ENCODE measurements at places on chromosomes 4 and X.

DNA sequence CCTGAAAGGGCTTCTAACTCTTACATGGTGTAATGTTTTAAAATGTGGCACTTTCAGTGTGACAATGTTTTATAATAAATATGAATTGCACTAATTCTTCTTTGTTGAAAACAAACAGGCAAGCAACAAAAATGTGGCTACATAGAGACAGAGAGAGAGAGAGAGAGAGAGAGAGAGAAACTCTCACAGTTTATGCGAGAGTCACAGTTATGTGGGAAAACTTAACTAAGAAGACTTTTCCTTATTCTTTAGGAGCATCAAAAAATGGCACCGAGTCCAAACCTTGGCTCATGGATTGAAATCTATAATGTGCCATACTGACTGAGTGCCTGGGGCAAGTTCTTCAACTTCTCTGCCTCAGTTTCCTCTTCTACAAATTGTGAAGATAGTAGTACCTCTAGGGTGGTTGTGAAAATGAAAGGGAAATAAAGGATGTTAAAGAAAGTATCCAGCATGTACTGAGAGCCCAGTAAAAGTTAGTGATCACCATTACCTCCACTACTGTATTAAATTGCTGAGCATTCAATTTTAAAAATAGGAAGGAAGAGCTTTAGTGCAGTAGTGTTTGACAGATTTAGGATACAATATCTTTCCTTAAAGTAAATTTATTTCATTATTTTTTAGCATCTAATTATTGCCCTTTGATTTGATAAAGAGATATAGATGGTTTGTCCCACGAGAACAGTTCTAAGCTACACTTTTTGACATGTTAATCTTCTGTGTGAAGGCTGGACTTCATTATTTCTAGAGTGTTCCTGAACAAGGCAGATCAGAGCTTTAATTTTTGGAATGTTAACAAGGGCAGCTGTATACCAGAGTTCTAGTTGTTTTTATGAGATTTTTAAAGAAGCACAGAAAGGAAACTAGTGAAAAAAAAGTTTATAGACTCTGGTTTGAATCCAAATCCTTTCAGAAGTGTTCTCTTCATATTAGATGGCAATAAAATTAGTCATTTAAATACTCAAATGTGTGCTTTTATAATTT lies 187.5 kb upstream of the ANK2 start:
- no peak for DNase-seq

DNA sequence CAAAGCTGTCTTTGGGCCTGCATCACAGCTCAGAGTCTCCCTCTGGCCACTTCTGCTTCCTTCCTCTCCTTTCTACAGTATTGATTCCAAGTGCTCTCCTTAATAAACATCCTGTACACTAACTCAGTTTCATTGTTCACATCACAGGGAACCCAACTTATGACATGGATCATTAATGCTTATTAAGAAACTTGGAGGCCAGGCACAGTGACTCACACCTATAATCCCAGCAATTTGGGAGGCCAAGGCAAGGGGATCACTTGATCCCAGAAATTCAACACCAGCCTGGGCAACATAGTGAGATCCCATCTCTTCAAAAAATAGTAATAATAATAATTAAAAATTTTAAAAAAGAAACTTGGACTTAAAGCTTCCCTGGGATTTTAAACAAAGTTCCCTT lies 89.2 kb upstream of the EFHC2 start:
- no peak for DNase-seq

- peak; percentile 5 for DNase-seq
Observed at GRCh38 chrX:152904151-152905080, 6.5 kb downstream of the ZNF185 start.

GRCh38 chr4:26361297-26361696 lies 40.5 kb downstream of the RBPJ start:
- no peak for DNase-seq

GRCh38 chr4:3239998-3240920 lies 8.7 kb upstream of the MSANTD1 start:
- DNase-seq, result no peak

DNA sequence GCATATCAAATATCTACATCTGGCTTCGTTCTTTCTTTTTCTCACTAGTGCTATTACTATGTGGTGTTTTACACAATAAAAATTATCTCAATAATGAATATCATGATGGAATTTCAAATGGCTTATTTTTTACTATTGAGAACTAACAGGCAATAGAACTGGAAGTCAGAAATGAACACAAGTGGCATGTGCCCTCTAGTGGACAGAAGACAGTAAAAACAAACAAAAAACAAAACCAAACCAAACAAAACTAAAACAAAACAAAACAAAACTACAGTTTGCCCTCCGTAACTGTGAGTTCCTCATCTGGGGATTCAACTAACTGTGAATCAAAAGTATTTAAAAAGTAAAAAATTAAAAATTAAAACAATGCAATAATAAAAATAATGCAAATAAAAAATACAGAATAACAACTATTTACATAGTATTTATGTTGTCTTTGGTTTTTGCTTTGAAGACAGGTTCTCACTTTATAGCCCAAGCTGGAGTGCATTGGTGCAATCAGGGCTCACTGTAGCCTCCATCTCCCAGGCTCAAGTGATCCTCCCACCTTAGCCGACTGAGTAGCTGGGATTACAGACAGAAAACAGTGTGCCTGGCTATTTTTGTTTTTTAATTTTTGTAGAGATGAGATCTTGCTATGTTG lies 195.6 kb upstream of the TACR3 start:
- DNase-seq, result no peak

GRCh38 chrX:69365349-69365748 lies 138.8 kb upstream of the NALF2 start:
- no peak for DNase-seq

- DNase-seq, result no peak
Observed at GRCh38 chr4:3756343-3757059, 9.7 kb upstream of the ADRA2C start.

DNA sequence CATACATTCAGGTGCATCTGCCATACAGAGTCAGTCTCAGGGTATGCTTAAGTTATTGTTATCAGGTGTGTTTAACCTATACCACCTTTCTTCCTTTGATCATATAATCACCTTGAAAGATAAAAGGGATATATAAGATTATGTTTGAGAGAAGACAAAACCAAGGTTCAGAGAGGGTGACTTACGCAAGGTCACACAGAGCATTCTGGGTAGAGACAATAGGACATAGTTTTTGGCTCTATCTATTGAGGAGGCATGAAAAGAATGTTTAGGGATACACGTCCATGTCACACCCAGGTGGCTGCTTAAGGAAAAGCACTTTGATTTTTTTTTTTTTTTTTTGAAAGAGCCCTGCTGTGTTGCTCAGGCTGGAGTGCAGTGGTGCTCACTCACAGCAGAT lies 327.1 kb upstream of the RPS6KA3 start:
- DNase-seq, result no peak

- DNase-seq, result no peak
Observed at GRCh38 chr4:108560616-108561015, 59.8 kb upstream of the RPL34 start.

GRCh38 chr4:6318206-6318605 lies 48.6 kb downstream of the WFS1 start:
- DNase-seq, result no peak

GRCh38 chr4:168353746-168354145 lies 35.2 kb upstream of the DDX60 start:
- no peak for DNase-seq

GRCh38 chr4:111707491-111707890 lies 437.8 kb upstream of the FAM241A start:
- DNase-seq, result no peak

GRCh38 chr4:101348995-101349800 lies 1.9 kb upstream of the PPP3CA start:
- DNase-seq, result no peak

GRCh38 chrX:25130619-25131018 lies 114.9 kb upstream of the ARX start:
- no peak for DNase-seq

GRCh38 chrX:137172317-137172948 lies 138.6 kb upstream of the GPR101 start:
- no peak for DNase-seq

DNA sequence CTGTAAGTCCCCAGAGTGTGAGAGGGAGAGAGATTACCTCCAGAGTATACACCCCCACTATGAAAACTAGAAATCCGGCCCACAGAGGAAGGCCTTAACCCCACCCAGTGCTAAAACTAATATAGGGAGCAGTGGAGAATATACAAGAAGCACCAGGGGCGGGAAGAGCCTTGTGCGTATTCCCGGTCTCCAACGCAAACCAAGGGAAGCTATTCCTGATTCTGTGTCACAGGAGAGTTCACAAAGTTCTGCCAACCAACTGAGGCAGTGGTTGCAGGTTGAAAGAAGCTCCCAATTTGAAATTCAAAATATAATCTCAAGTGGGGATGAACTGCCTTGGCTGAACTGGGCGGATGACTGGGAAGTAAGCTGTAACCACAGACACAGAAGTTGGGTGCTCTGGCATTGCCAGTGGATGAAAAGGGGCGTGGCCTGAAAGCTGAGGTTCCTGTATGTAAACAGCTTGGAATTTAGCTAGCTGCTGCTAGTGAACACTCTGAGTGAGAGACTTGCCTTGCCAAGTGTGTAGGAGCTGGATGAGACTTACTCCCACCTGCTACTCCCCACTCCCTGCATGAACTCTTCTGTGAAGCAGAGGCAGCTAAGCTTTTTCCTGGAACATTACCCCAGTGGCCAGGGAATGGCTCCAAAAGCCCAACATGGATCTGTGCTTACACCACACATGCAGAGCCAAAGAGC lies 32.7 kb downstream of the ELF2 start:
- DNase-seq, result no peak
